RPMI8226 (cell line): ENCODE measurements at places on chromosomes 2 and 18.

GRCh38 chr2:204172145-204172600 is 235.6 kb downstream of the ICOS start:
- no peak for DNase-seq

DNA sequence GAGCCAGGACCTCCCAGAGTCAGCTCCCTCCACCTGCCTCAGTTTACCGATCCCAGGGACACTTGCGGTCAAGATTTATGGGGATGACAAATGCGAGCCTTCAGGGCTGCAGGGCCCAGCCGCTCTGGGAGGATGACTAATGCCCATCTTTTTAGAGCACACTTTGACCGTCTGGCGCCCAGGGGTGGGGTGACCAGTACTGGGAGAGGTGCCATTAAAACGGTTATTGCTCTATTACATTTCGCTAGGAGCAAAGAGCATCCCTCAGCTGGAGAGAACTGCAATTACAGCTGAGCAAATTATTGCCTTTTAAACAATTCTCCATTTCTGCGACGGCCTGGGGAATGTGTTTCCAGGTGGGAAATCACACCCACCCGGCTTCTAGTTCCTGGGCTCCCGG is 42.6 kb upstream of the HPCAL1 start:
- DNase-seq, result no peak

- DNase-seq, result no peak
These were observed 2.5 kb upstream of the ATG16L1 start for GRCh38 chr2:233248999-233249398.

DNA sequence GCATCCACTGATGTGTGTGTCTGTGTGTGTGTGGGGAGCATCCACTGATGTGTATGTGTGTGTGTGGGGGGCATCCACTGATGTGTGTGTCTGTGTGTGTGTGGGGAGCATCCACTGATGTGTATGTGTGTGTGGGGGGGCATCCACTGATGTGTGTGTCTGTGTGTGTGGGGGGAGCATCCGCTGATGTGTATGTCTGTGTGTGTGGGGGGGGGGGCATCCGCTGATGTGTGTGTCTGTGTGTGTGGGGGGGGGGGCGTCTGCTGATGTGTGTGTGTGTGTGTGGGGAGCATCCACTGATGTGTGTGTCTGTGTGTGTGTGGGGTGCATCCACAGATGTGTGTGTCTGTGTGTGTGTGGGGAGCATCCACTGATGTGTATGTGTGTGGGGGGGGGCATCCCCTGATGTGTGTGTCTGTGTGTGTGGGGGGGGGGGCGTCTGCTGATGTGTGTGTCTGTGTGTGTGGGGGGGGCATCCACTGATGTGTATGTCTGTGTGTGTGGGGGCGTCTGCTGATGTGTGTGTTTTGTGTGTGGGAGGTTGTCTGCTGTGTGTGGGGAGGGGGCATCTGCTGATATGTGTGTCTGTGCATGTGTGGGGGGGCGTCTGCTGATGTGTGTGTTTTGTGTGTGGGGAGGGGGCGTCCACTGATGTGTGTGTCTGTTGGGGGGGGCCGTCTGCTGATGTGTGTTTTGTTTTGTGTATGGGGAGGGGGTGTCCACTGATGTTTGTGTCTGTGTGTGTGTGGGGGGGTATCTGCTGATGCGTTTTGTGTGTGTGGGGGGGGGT is 125.9 kb downstream of the NFATC1 start:
- no peak for DNase-seq

DNA sequence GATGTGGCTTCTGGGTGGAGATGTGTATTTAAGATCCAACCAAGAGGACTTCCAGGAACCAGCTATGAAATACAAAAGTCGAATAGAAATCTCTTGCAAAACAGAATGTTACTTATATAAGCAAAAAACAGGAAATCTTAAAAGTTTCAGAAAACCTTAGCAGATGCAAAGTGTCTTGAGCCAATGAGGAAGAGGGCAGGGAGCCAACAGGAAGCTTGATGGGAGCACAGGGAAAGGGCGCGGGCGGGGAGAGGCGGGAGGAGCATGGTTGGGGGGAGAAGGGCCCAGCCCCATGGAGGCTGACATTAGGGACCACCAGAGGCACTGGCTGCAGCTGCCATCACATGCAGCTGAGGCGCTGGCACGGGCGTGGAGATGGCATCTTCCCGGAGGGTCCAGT is 203.3 kb downstream of the SNTG2 start:
- DNase-seq, result no peak

DNA sequence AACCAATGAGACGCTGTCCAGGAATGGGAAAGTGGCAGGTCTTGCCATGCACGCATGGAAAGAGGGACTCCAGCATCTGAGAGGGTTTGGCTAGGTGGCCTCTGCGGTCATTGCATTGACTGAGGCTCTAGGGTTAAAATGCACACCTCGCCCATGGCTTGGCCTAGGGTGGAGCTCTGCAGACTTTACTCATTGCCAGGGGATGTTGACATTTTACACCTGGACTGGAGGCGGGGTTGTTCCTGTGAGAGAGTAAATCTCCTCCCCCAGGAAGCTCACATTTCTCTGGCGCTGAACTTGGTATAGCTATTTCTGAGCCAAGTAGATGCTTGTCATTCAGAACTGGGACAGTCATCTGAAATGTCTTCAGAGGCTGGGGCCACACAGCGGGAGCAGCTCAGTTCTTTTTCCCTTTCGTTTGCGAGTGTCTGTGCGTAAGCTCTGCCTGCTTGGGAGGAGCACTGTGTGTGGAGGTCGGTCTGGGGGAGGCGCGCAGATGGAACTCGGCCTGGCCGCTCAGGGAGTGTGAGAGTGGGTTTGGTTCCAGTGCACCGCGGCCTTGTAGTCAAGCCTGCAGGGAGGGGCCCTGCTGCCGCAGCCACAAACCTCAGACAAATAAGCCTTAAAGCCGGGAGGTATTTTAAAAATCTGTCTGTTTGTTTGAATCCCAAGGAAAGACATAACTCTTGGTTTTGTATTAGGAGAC is 76.5 kb downstream of the LPIN1 start:
- no peak for DNase-seq
